Neural crest cell (in vitro differentiated cells): ENCODE measurements at places on chromosomes 16 and 17.

DNA sequence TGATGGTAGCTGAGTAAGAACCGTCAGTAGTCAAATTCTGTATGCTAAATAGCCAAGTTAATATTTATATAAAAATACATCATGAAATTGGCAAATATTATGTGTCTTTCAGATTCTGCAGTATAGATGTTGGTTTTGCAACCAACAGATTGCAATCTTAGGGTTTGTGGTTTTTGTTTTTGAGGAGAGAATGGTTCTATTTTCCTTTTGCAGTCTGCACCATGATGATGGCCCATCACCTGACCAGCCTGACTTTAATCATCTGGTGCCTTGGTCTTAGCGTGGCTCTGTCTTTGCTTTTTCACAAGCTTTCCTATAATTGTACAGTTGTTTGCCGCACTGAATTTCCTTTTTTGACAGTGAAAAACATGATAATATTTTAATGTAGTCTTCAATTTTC is 50.7 kb downstream of the NUP93 start:
- DNase-seq, result no peak

DNA sequence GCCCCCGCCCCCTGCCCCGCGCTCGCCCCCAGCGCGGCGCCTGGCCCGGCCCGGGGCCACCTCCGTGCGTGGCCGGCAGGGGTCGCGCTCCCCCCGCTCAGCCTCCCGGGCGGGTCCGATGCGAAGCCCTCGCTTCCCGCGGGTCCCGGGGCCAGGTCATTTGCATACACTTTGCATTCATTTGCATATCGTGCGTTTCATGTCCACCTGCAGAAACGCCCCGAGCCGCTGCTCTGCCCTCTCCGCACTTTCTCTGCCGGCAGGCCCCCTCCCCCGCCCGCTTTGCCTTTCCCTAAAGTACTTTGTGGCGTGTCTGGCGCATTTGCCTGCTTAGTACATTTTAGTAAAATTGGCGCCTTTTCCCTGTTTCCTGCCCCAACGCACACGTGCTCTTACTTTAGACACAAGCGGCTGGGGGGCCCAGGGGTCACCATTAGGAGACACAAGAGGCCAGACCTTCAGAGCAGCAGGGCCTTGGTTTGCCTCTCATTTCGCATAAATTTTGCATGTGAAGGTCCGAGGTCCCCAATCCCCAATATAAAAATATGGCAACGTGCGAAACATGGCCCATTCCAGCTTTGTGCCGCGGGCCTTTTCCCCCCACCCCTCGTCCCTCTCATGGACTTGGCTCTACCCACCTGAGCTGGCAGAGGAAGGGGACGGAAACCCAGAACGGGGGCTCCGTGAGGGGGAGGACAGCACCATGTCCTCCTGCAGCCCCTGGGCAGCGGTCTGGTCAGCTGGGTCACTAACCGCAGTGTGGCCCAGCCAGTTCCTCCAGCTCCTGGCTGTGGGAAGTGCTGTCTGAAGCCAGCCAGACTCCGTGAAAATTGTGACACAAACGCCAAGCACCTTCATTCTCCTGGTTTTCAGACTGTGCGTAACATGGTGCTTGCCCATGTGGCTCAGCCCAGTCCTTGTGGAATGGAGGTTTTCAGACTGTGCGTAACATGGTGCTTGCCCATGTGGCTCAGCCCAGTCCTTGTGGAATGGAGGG is 34.8 kb downstream of the CBFA2T3 start:
- DNase-seq, result peak; percentile 67

DNA sequence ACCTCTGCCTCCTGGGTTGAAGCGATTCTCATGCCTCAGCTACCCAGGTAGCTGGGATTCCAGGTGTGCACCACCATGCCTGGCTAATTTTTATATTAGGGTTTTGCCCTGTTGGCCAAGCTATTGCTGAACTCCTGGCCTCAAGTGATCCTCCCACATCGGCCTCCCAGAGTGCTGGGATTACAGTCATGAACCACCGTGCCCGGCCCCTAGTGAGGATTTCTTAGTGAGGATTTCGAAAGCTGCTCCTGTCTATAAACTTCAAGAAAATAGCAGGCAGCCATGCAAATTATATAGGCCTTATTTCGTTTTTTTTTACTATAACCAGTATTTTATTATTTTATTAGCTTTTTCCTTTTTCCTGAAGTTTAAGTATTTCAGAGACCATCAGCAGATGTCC is 41.6 kb downstream of the EPN2 start:
- no peak for DNase-seq

GRCh38 chr17:61743766-61744165 is 119.6 kb downstream of the BRIP1 start:
- no peak for DNase-seq

DNA sequence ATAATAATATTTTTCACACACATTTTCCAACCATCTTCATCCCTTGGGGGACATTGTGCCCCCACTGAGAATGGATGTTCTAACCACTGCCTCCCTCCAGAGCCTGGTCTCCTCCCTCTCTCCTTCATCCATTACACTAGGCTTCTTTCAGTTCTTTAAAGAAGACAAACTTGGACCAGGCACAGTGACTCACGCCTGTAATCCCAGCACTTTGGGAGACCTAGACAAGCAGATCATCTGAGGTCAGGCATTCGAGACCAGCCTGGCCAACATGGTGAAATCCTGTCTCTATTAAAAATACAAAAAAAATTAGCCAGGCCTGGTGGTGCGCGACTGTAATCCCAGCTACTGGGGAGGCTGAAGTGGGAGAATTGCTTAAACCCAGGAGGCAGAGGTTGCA is 6.5 kb downstream of the ALOX15 start:
- DNase-seq, result no peak

DNA sequence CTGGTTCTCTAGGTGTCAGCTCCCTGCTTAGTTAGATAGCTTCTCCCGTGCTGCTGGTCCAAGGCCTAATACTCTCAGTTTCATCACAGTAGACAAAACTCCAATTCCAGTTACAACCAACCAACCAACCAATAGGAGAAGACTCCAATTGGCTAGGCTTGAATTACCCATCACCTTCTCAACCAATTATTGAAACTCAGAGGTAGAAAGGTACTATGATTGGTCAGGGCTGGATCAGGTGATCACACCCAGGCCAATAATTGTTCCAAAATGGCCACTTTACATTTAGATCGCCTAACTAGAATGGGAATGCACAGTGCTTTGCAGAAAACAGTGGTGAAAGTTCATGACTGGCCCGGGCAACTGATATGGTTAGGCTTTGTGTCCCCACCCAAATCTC is 49.5 kb upstream of the CRHR1 start:
- no peak for DNase-seq

DNA sequence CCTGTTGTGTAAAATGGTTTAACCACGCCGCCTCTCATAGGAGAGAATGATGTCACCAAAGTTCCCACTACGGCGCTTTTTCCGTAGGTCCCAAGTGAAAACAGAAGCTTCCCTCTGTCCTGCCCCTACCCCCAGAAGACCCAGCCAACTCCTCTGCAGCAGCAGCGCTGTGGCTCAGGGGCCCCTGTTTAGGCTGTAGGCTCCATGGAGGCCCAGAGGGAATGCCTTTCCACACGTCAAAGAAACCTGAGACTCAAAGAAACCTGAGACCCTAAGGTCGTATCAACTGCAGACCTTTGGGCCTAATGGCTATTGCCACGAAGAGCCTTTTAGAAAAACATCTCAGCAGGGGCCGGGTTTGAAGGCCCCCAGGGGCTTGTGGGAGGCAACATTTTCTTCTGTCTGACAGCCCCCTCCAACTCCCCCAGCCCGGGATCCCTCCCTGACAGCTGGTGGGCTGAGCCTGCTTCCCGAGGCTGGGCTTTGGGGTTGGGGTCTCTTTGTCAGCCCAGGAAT is 43.1 kb upstream of the MEAK7 start:
- peak; percentile 36 for DNase-seq

- no peak for DNase-seq
Observed at GRCh38 chr17:76697702-76698465, 12.9 kb downstream of the MXRA7 start.

GRCh38 chr17:50956750-50957523 is 90.8 kb upstream of the TOB1 start:
- peak; percentile 62 for DNase-seq
